Activated naive CD8-positive, alpha-beta T cell treated with anti-CD3 and anti-CD28 coated beads, Interleukin-2, amount 10 ng/mL, durations not matched to agents 7 days and 5 days (primary cell): ENCODE measurements at places on chromosomes 1 and 21.

DNA sequence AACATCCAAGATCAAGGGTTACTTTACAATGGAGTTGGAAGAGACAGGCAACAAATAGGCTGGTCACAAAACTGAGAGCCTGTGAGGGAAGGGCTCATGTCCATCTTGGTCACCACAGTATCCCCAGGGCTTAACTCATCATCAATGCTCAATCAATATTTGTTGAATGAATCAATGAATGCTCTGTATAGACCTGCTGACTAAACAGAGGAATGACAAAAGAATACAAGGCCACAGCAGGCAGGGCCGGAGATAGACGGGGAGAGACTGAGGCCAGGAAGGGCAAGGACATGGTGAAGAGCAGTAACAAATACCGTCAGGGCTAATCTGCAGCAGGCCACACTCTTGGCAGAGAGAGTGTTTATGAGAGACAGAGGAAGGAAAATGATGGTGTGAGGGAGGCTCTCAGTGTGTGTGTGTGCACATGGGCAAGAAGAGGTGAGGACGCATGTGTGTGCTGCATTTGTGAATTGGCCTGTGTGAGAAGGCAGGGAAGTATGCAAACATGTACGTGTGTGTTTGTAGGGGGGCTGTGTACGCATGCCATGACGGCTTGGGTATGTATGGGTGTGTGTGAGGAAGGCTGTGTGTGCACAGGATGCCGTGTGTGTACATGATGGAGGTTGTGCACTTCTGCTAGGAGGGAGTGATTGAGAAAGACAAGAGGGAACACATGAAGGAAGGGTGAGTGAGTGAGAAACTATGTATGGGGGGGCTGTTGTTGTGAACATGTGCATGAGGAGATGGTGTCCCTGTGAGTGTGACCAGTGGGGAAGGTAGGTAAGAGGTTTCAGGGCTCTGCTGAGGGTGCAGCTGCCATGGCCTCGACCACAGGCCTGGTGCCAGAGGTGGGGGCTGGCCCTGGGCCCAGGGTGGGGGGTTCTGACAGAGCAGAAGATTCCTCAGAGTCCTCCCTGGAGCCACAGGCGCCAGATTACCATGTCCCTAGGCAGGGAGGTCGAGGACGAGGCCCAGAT, 15.4 kb downstream of the AHDC1 start:
- no peaks in the 10 kb centered on the region for H3K36me3 ChIP-seq
- H3K27me3 ChIP-seq: no peaks in the 10 kb centered on the region
- H3K4me3 ChIP-seq: no peak overlapping the region
- no peak overlapping the region for H3K27ac ChIP-seq

- H3K27ac ChIP-seq: no peak overlapping the region
- no peaks in the 10 kb centered on the region for H3K27me3 ChIP-seq
- DNase-seq: no peak
- H3K36me3 ChIP-seq: no peaks in the 10 kb centered on the region
- no peak overlapping the region for H3K4me3 ChIP-seq
- no peaks in the 10 kb centered on the region for H3K4me1 ChIP-seq
Observed at GRCh38 chr21:39885119-39885848, 18.0 kb downstream of the PCP4 start.

GRCh38 chr1:211588711-211589110, 9.8 kb upstream of the SLC30A1 start:
- H3K36me3 ChIP-seq: no peaks in the 10 kb centered on the region
- no peak for DNase-seq
- H3K4me1 ChIP-seq: peaks cover 8% of the 10 kb centered on the region
- no peak overlapping the region for H3K27ac ChIP-seq
- peaks cover 18% of the 10 kb centered on the region for H3K27me3 ChIP-seq
- H3K4me3 ChIP-seq: no peak overlapping the region

DNA sequence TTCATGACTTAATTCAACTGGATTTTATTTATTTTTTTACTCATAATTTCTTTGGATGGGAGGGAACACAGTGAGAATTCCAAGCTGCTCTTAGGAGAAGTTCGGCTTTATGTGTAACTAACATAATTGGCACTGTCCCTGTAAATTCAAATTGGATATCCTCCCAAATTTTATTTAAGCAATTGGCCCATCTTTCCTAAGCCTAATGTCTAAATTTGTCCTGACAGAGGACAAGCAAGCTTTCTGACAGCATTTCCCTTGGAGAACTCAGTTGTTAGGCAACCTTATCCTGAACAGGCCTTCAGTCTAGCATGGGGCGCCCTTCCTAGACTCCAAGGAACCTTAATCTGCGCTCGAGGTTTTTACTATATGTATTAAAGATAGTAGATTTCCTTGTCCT, 550.3 kb downstream of the NUF2 start:
- DNase-seq: no peak
- H3K27ac ChIP-seq: no peak overlapping the region
- no peaks in the 10 kb centered on the region for H3K27me3 ChIP-seq
- H3K4me1 ChIP-seq: no peaks in the 10 kb centered on the region
- H3K4me3 ChIP-seq: no peak overlapping the region
